ENCODE measurements at places on chromosomes 7 and 10.

GRCh38 chr7:159207393-159207792, 62.7 kb upstream of the VIPR2 start:
- no peak for DNase-seq

DNA sequence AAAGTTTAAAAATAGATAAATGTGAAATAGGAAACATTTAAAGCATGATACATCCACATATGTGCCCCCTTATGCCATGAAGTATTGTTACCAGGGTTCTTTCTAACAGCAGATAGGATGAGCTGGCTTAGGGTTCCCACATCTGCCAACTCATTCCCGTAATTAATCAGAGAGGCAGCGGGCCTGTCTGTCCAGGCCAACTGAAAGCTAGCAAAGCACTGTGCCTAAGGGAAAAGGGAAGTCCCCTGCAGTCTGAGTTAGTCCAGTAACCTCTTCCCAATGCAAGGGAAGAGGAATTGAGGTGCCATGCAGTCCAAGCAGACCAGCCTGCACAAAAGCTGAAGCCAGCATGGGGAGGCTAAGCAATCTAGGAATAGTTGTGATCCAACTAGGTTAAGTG, 18.3 kb upstream of the ZC3HAV1L start:
- no peak for DNase-seq

DNA sequence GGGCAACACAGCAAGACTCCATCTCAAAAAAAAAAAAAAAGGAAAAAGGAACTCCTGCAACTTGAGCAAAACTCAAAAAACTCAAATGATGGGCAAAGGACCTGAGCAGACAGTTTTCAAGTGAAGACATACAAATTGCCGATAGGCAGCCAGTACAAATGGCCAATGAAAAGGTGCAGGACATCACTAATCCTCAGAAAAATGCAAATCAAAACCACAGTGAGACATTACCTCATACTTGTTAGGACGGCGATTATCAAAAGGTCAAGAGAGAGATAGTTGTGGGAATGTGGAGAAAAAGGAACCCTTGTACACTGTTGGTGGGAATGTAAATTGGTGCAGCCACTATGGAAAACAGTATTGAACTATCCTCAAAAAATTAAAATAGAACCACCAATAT, 16.8 kb downstream of the SVOPL start:
- DNase-seq: no peak

GRCh38 chr7:23022258-23022769, 8.4 kb upstream of the HYCC1 start:
- DNase-seq: no peak

- DNase-seq: no peak
These were observed 4.4 kb upstream of the PDLIM1 start for GRCh38 chr10:95295031-95295755.

- no peak for DNase-seq
These were observed 33.4 kb upstream of the PPP3CB start for GRCh38 chr10:73529089-73529832.

- no peak for DNase-seq
These were observed 88.3 kb upstream of the ZNF32 start for GRCh38 chr10:43737003-43737402.

- DNase-seq: no peak
These were observed 90.0 kb downstream of the FOXP2 start for GRCh38 chr7:114504586-114504985.

GRCh38 chr10:62136931-62137330, 131.7 kb downstream of the RTKN2 start:
- DNase-seq: no peak

DNA sequence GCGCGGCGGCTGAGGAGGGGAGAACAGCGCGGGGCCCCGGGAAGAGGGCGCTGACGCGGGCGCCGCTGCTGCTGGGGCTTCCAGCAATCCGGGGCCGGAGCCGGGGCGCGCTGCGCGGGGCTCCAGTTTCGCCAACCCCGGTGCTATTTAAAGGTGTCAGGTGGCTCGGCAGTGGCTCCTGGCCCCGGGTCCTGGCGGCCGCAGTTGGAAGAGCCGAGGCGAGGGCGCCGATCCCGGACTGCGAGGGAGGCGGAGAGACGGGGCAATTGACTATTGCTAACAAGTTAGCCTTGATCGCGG, 347 bp downstream of the LBX1 start:
- no peak for DNase-seq

Measured in anterior cingulate cortex (tissue), 58 donors.